Activated CD8-positive, alpha-beta memory T cell treated with anti-CD3 and anti-CD28 coated beads, Interleukin-2, amount 10 ng/mL, durations not matched to agents 7 days and 5 days (primary cell): ENCODE measurements at places on chromosomes 2 and 18. TPM values are rescaled to one million over a fixed set of nuclear protein-coding genes. Genes with fewer than 3 reads are reported as not detected.

GRCh38 chr2:75475049-75475448 lies 85.7 kb downstream of the EVA1A start:
- no peak for DNase-seq

SCYGR7 gene
- not detected for total RNA-seq

- no peak for DNase-seq
Observed at GRCh38 chr2:60634438-60634837, 81.0 kb upstream of the BCL11A start.

RAB6C gene
- total RNA-seq = not detected

SP140 gene
- 132 TPM for total RNA-seq

ITPRIPL1 gene
- total RNA-seq = 56.9 TPM

- no peak for DNase-seq
Observed at GRCh38 chr18:47427923-47428637, 176.6 kb upstream of the SKOR2 start.

- DNase-seq = no peak
Observed at GRCh38 chr18:76461148-76461547, 33.9 kb downstream of the ZNF516 start.

CAVIN2 gene
- not detected for total RNA-seq

DNER gene
- total RNA-seq = not detected

DCDC2C gene
- not detected for total RNA-seq

TWIST2 gene
- total RNA-seq = not detected

GRCh38 chr2:7620255-7620654 lies 703.0 kb downstream of the RNF144A start:
- no peak for DNase-seq

- no peak for DNase-seq
Observed at GRCh38 chr2:28995765-28996750, 15.0 kb downstream of the TOGARAM2 start.

GRCh38 chr2:31216734-31217133 lies 581 bp downstream of the CAPN14 start:
- DNase-seq = no peak

DNA sequence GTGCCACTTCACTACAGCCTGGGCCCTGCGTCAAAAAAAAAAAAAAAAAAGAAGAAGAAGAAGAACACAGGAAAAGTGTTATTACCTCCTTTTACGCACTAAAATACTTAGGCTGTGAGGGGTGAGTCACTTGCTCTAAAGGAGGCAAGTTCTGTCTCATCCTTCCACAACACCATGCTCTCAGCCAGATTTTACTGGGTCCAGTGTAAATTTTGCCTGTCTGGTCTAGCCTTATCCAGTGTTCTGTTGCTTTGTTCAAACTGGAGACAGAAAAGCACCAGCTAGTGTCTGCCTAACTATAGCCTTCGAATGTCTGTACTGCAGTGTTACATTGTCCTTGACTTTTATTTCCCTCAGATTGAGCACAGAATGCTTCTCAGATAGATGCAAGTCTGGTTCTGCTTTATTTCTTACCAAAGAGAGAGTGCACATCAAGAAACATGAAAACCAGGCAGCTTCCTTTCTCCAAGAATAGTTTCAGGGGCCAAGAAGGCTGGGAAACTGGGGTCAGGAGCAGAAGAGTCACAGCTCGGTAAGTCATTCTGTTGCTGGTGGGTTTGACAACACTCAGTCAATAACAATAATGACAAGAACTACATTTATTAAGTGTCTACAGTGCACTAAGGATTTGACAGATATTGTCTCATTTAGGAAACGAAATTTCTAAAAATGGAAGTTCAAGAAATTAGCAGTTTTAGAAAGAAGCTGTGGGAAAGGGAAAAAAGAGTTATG lies 3.1 kb upstream of the MSGN1 start:
- DNase-seq = no peak

DNA sequence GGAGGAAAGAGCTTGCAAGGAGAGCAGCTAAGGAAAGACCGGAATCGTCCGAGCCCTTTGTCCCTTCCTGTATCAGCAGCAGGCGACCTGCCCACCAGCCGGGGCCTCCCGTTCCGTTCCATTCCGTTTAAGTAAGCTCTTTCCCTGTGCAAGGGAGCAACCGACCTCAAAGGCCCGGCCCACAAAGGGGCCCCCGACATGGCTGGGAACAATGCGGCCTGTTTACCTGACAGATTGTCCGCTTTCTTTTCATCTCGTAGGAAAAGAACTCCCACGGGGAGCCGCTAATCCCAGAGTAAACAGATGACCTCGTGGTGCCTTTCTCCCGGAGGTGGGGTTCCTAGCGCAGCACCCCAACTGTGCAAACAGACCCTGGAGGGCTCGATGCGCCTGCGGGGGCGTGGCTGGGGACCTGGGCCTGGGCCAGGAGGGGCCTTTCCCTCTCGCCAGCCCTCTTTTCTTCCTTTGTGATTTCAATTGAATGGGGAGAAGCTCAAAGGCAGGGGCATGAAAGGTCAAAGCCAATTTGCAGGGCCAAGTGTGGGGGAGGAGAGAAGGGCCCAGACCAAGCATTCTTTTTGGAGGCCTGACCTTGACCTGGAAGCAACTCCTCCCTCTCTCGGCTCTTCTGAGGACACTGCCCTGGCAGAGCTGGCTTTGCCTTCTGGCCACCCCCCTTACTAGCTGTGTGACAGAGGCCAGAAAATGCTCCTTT lies 120.2 kb downstream of the INHBB start:
- no peak for DNase-seq

- no peak for DNase-seq
Observed at GRCh38 chr2:239469106-239469960, 68.5 kb upstream of the HDAC4 start.

DNA sequence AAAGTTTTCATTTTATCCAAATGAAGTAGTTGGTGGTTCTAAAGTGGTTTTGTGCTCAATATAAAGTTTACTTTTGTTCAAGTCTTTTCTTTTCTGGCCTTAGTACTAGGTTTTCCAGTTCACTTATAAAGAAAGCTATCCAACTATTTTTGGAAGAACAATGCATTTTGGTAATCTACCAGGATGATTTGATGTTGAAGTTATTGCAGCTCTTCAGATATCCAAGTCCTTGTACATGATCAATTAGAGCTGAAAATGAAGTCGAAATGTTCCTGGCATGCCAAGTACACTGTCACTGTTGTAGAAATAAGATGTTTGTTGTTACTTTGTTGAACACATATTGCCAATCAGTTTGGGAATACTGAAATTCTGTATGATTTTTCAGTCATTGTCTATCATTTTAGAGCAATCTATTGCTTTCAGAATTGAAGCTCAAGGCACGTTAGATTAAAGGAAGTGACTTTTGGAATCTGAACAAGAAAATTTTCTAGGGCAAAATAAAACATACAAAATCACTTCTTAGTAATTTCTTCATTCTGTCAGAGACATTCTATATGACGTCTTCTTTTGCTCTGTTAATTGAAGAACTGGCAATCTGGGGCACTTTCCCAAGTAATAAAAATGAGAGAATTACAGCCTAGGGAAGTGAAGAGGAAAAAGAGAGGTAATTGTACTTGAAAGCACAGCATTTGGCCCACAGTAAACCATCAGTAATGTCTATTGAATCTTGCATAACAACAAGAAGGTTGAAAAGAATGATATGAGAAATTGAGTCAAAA lies 232.3 kb downstream of the MREG start:
- no peak for DNase-seq
